ENCODE measurements at places on chromosomes 6 and 20. TPM values are rescaled to one million over a fixed set of nuclear protein-coding genes. Genes with fewer than 3 reads are reported as not detected.

DNA sequence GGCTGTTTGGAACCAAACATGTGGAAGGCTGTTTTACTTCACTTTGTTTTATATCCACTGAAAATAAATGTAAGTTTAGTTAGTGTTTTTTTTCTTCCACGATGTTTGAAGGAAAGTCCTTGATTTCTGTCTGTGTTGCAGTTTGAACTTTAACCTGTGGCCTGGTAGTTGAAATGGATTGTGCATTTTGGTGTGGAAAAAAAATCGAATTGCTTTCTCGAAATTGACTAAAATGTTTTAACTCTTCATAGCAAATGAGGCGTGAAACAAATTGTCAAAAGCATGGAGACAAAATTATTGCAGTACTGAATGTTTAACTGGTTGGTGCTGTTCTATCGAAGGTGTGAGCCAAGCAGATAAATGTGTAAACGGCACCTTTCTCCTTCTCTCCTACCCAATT, 24.5 kb downstream of the ARID1B start:
- H3K27ac ChIP-seq: no peak overlapping the region
- H3K36me3 ChIP-seq: no peaks in the 10 kb centered on the region
- H3K4me1 ChIP-seq: no peaks in the 10 kb centered on the region
- DNase-seq: no peak
- no peak overlapping the region for H3K4me3 ChIP-seq

DNA sequence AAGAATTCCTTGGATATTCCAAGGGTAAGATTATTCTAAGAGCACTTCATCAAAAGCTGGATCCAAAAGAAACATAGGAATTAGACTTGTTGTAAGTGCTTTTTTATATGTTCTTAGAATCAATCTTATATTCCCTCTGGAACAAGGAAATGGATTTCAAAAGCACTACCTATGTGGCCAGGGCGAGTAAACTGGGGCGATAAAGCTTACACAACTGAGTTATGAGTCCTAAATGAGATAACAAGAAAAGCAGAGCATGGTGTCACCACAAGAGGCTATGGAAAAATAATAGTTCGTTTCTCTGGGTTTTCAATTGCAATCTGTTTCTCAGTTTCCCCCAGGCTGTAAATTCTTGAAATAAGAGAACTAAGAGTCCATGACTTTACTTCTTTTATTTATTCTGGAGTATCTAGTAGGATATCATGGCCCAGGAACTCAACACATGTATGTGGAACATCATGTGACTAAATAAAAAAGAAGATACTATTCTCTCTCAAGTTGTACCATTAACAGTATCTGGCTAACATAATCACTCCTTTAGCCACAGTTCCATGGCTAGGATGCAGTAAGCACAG, 51.5 kb downstream of the NUDT3 start:
- no peak overlapping the region for H3K4me3 ChIP-seq
- H3K4me1 ChIP-seq: no peaks in the 10 kb centered on the region
- H3K27ac ChIP-seq: no peak overlapping the region
- DNase-seq: no peak

The EMILIN3 gene
- not detected for total RNA-seq

The OR2J3 gene
- total RNA-seq: not detected

The SYTL3 gene
- 17.5 TPM for total RNA-seq

The RSPO3 gene
- not detected for total RNA-seq

- no peak for DNase-seq
- H3K36me3 ChIP-seq: no peaks in the 10 kb centered on the region
- H3K4me3 ChIP-seq: no peak overlapping the region
Observed at GRCh38 chr6:11900662-11901598, 111.2 kb upstream of the HIVEP1 start.

DNA sequence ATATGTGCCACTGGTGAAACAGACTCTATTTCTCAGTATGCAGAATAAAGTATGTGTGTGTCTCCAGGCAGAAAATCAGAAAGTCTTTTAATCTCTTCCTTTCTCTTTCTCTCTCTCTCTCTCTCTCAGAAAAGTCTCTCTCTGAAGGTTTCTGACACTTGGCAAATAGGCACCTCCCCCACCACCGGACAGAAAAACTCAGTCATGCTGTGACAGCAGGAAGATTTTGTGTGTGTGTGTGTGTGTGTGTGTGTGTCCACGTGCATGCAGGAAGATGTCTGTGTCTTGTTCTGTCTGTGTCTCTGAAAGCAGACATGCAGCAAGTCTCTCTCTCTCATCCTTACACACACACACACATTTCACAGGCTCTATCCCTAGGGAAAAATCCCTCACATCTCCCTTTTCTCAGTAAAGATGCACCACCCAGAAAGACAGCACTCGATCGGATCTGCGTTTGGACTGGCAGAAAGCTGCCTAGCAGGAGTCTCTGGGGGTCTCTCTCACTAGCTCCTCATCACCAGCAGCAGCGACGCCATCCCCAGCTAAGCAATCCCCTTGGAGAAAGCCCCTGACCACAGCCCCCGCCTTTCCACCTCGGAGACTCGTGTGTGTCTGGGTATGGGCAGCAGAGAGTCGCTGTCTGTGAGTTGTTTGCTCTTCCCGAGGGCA, 98.3 kb downstream of the EDN3 start:
- H3K27me3 ChIP-seq: peaks cover 49% of the 10 kb centered on the region
- no peak overlapping the region for H3K4me3 ChIP-seq
- no peak overlapping the region for H3K27ac ChIP-seq
- DNase-seq: no peak

DNA sequence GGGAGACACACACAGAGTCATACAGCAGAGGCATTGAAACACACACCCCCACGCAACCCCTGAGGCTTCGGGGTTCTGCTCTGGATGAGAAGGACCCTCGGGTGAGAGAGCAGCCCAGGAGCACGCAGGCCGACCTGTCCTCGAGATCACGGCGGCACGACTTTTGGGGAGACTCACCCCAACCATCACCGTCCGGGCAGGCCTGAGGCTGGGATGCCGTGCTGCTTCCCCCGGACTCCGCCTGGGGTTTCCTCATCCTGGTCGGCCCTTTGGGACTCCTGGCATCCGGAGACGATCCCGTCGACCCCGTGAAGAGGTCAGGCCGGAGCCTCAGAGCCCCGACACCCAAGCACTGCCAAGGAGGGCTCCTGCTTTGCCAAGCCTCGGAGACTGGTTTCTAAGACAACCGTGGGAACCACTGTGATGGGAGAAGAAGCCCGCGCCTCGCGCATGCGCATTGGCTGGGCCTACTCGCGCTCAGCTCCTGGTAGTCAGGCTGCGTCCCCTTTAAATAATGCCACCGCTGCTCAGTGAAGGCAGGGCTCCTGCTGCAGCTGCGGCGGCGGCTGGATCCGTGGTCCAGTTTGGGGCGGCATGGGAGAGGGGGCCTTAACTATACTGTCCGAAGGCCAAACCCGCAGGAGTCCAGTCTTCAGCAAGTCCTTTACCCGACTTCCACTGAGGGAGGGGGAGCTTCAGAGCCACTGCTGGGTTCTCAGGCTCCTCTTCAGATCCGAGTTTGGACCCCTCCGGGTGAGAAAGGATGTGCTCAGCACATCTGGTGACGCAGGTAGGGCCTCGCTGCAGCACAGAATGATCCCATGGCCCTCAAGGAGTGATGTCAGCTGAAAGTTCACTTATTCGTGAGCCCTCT, 171.4 kb upstream of the ZNF337 start:
- no peaks in the 10 kb centered on the region for H3K36me3 ChIP-seq
- peak overlapping the region; percentile 15 for H3K4me3 ChIP-seq
- no peak overlapping the region for H3K27ac ChIP-seq

GRCh38 chr6:132388291-132388690, 13.0 kb downstream of the MOXD1 start:
- peaks cover 28% of the 10 kb centered on the region for H3K4me1 ChIP-seq
- no peak overlapping the region for H3K27ac ChIP-seq
- no peaks in the 10 kb centered on the region for H3K27me3 ChIP-seq
- no peaks in the 10 kb centered on the region for H3K36me3 ChIP-seq

The FKBP5 gene
- total RNA-seq: 0.29 TPM

The CPXM1 gene
- 1.2 TPM for total RNA-seq

DNA sequence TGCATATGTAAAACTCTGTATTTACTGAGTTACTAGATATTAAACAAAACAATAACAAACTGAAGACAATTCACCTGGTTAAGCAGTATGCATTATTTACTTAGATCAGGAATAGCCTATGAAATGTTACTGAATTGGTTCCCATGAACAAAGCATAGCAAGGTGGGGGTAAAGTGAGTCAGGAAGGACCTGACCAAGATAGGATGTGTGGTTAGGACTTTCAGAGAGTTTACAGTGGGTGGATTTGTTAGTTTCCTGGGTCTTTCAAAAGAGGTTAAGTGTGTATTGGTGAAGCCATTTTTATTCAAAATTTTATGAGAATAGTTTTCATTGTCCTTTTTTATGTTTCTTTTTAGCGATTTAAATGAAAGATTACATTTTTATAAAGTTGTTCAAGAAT, 32.9 kb downstream of the TBPL1 start:
- no peak overlapping the region for H3K27ac ChIP-seq
- H3K4me1 ChIP-seq: peaks cover 36% of the 10 kb centered on the region
- H3K4me3 ChIP-seq: no peak overlapping the region
- peaks cover 64% of the 10 kb centered on the region for H3K36me3 ChIP-seq
- no peak for DNase-seq

- H3K4me1 ChIP-seq: peaks cover 61% of the 10 kb centered on the region
- H3K4me3 ChIP-seq: peak overlapping the region; percentile 22
- peak; percentile 91 for DNase-seq
Observed at GRCh38 chr20:25310268-25310920, 62.5 kb downstream of the PYGB start.

DNA sequence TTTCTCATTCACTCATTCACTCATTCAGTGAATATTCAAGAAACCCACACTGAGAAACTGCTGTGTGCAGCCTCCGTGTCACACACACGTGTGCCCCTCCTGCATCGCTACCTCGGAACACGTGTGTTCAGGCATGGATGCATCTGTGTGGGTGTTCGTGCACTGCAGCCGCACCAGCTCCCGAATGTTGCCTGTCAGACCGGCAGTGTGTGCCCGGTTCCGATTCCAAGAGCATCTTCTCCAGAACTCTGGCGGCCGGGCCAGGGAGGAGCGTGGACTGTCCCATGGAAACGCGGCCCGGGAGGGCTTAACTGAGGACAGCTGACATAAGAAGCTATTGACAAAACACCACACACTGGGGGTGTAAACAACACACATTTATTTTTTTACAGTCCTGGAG, 216.0 kb downstream of the DLL1 start:
- H3K27ac ChIP-seq: no peak overlapping the region
- no peak overlapping the region for H3K4me3 ChIP-seq
- H3K36me3 ChIP-seq: no peaks in the 10 kb centered on the region
- H3K27me3 ChIP-seq: no peaks in the 10 kb centered on the region
- DNase-seq: no peak
- no peaks in the 10 kb centered on the region for H3K4me1 ChIP-seq

DNA sequence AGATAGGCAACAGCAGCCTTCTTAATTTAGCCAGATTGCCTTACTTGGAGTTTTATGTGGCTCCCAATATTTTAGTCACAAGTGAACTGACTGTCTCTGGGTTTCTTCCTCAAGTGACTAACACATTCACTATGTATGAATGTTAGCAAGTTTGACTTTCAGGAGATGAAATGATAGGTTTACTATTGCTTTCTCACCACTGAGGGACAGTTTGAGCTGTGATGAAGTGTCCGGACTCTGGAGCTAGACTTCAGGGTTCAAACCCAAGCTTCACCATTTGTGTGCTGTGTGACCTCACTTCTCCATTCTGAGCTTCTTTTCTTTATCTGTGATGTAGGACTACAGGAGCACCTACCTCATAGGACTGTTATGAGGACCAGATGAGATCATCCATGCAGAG, 8.2 kb downstream of the DHX35 start:
- H3K36me3 ChIP-seq: peaks cover 28% of the 10 kb centered on the region
- H3K4me3 ChIP-seq: no peak overlapping the region
- H3K4me1 ChIP-seq: peaks cover 37% of the 10 kb centered on the region
- peak overlapping the region; percentile 61 for H3K27ac ChIP-seq
- no peak for DNase-seq
- no peaks in the 10 kb centered on the region for H3K27me3 ChIP-seq

DNA sequence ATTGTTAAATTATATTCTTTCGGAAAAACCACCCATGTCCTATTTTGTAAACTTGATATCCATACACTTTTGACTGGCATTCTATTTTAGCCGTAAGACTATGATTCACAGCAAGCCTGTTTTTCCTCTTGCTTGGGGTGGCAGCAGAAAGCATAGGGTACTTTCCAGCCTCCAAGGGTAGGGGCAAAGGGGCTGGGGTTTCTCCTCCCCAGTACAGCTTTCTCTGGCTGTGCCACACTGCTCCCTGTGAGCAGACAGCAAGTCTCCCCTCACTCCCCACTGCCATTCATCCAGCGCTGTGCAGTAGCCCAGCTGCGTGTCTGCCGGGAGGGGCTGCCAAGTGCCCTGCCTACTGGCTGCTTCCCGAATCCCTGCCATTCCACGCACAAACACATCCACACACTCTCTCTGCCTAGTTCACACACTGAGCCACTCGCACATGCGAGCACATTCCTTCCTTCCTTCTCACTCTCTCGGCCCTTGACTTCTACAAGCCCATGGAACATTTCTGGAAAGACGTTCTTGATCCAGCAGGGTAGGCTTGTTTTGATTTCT, 2.1 kb upstream of the ESR1 start:
- no peaks in the 10 kb centered on the region for H3K27me3 ChIP-seq
- H3K4me3 ChIP-seq: no peak overlapping the region
- DNase-seq: no peak
